ENCODE measurements at places on chromosomes 1 and 21. TPM values are rescaled to one million over a fixed set of nuclear protein-coding genes. Genes with fewer than 3 reads are reported as not detected.
A peak's percentile ranks its signal among the peaks of the same experiment; 100 is the strongest.

DNA sequence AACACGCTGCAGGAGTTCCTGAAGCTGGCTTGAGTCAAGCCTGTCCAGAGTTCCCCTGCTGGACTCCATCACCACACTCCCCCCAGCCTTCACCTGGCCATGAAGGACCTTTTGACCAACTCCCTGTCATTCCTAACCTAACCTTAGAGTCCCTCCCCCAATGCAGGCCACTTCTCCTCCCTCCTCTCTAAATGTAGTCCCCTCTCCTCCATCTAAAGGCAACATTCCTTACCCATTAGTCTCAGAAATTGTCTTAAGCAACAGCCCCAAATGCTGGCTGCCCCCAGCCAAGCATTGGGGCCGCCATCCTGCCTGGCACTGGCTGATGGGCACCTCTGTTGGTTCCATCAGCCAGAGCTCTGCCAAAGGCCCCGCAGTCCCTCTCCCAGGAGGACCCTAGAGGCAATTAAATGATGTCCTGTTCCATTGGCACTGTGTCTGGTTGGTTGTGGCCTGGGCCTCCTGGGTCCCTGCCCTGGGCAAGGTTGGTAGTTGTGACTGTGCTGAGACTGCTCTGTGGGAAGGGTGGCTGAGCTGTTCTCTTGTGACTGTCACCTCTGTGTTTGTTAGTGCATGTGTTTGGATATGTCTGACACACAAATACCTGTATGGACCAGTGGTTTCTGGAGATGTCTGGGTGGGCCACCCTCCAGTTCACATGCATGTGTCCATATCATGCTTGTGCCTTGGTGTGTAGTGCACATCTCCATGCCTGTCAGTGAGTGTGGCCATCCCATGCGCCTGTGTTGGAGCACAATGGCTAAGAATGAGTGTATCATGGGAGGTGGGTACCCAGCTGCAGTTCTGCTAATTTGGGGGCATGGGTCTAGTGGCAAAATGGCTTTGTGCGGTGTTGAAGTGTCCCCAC is 1.4 kb downstream of the SH3BGRL3 start:
- no peak for DNase-seq

GRCh38 chr1:116733476-116734365 is 20.5 kb upstream of the CD2 start:
- DNase-seq: no peak

- DNase-seq: no peak
Observed at GRCh38 chr1:52098139-52098871, 42.2 kb downstream of the BTF3L4 start.

- no peak for DNase-seq
Observed at GRCh38 chr1:209732725-209733124, 23.1 kb upstream of the TRAF3IP3 start.

DNA sequence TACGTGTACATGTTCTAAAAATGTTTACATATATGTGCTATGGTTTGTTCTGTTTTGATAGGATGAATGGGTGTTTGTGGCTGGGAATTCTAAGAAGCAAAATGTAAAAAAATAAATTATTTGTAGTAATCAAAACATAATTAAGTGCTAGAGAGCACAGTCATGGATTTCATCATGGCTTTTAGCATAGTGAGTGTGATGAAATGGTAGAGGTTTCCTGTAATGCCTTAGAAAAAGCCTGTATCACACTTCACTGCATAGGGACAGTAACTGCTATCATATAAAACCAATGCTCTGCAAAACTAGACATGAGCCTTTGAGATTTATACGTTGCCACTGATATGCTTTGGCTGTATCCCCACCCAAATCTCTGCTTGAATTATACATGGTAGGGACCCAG is 99.8 kb downstream of the PTGER3 start:
- no peak for DNase-seq

GRCh38 chr1:209692296-209692695 is 12.3 kb upstream of the HSD11B1 start:
- DNase-seq: no peak

- no peak for DNase-seq
Observed at GRCh38 chr1:83508485-83509151, 490.3 kb downstream of the TTLL7 start.

GRCh38 chr1:53057127-53057526 is 4.9 kb upstream of the PODN start:
- no peak for DNase-seq

GRCh38 chr21:43585924-43586413 is 73.3 kb downstream of the HSF2BP start:
- DNase-seq: peak; percentile 82

DNA sequence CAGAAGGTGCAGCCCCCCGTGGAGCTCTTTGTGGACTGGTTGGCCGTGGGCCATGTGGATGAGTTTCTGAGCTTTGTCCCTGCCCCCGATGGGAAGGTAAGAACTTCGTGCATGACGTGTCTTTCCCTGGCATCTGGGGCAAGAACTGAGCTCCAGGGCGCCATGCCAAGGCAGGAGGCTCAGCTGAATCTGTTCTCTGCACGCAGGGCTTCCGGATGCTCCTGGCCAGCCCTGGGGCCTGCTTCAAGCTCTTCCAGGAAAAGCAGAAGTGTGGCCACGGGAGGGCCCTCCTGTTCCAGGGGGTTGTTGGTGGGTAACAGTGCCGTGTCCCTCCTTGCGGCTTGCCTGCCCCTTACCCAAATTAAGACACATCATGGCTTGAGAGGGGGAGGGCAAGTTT is 27.7 kb downstream of the PADI3 start:
- no peak for DNase-seq

DNA sequence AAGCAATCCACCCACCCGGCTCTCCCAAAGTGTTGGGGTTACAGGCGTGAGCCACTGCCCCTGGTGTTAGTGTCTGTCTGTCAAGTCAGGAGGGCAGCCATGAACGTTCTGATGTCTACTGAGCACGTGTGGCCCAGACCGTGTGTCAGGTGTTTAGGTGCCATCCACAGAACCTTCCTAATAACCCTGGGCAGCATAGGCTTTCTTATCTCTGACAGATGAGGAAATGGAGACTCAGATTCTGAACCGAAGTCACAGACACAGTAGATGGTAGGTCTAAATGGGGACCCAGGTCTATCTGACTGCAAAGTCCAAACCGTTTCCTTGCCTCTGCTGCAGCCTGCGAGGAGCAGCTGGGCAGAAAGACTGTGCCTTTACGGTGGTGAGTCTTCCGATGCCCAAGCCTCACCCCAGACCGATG is 622 bp upstream of the IL6R start:
- DNase-seq: no peak

DNA sequence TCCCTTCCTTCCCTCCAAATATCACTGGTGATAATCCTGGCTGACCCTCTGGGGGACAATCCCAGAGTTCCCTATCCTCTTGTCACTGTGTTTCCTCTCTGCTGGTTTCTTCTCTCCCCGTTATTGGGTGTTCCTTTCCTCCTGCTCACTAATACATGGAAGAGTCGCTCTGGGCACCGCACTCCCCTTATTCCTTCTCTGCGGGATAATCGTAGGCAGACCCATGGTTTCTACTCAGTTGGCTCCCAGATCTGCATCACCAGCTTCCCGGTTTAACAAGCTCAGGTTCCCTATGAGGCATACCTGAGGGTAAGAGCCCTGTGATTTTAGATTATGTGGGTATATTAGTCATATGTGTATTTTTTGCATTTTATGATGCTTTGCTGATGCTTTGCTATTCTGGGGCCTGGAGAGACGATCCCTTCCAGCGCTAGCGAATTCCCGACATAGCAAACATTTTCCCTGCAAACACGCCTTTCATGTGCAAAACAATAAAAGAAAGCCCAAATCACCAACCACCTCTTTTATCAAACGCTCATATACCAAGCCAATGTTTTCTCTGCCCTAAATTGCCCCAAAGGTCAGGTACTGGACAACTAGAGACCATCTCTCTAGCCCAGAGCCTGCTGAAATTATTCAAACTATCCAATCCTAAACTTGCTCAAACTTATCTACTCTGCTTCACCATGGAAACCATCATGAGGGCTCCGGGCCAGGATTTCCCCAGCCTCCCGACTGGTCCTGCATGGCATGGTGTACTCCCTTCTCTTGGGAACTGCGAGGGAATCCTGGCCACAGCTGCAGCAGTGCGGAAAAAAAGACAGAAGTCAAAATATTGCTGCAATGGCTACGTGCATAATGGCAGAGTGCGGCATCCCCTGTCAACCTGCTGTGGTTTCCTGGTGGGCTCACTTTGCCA is 84.2 kb downstream of the PCP4 start:
- DNase-seq: no peak

DNA sequence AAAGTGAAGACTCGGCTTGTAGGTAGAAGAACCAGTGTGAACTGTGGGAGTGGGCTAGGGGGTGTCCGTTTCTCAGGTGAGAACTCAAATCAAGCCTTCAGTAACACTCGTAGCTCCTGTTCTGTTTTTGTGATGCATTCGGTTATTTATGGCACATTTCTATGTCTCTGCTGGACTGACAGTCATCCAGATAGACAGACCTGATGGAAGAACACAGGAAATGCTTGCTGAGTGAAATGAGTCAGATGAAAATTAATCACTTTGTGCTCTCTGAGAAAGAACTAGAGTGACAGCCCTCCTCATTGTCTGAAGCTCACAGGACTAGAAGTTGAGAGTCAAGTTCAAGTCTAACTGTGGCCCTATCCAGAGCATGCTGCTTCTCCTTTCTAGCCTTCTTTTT is 360.1 kb upstream of the PLXNA2 start:
- DNase-seq: no peak

DNA sequence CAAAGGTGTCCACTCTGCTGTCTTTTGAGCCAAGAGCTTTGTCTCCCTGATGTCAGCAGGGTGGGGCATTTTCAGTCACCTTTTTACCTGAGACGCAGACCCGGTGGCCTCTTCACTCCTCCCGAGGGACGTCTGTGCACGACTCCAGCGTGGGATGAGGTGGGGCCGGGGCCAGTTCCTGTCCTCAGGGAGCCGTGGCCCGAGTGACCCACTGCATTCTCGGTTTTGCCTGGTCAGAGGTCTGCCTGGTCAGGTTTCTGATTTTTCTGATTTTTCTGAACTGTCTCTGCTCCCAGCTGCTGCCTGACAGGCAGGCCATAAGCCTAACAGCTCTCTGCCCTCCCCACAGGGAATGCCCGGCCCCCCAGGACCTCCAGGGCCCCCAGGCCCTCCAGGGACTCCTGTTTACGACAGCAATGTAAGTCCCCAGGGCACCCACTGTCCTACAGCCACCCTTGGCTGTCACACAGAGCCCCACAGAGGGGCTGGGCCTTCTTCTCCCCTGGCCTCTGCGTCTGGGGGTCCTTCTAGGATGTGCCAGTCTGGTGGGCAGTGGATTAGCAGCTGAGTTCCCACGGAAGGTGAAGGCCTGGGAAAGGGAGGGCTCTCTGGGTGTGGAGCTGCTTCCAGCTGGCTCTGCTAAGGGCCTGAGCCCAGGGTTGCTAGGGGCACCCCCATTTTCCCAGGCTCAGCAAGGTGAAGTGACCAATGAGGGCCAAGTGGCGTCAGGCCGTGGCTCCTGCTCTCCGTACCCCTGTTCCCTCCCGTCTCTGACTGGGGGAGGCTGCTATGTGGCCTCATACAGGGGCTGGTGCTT is 45.9 kb downstream of the SLC19A1 start:
- peak; percentile 49 for DNase-seq

GRCh38 chr1:171196351-171196750 is 11.3 kb downstream of the FMO2 start:
- DNase-seq: no peak

- DNase-seq: no peak
Observed at GRCh38 chr1:29532751-29533150, 296.4 kb downstream of the PTPRU start.

The EPHX1 gene
- 205 TPM for total RNA-seq

The AGRN gene
- total RNA-seq: 160 TPM

The DIRAS3 gene
- 2.1 TPM for total RNA-seq

The C1QB gene
- total RNA-seq: 391 TPM

The MINDY1 gene
- total RNA-seq: 23.4 TPM

The RGS7 gene
- total RNA-seq: not detected

The ZNF695 gene
- total RNA-seq: 0.26 TPM

The NBPF4 gene
- not detected for total RNA-seq

The SPRR2A gene
- not detected for total RNA-seq

The TDRD10 gene
- total RNA-seq: 47.1 TPM

The DSCAM gene
- total RNA-seq: 0.33 TPM

All from upper lobe of left lung (tissue), 6 donors.